ENCODE measurements at places on chromosomes 11 and 22.
A peak's percentile ranks its signal among the peaks of the same experiment; 100 is the strongest.

GRCh38 chr11:61114913-61115312, 12.6 kb downstream of the CD5 start:
- DNase-seq, result no peak

GRCh38 chr11:73889536-73889935, 12.7 kb downstream of the PAAF1 start:
- no peak for DNase-seq

DNA sequence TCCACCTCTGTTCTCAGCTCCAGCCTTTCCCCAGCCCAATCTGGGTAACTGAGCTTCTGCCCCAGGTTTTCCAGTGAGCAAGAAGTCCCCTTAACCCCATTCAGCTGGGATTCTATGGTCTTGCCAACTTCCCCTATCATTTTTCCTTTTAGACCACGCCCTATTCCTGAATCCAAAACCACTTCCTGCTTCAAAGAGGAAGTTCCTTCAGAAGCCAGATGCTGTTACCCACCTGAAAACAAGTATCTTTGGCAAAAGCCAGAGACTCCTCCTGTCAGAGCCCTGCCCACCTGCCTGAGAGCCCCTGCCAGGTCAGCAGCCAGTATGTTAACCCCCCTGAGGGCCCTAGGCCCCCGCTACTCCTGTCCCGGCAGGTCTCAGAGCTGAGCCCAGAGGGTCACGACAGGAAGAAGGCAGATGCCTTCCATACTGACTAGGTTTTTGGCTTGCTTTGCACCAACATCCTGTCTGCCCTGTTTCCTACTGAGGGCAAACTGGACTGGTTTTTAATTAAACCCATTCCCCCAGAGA, 20.3 kb upstream of the MICAL2 start:
- DNase-seq, result no peak

- DNase-seq, result no peak
Measured at GRCh38 chr11:41461057-41461681, 1.7 kb upstream of the LRRC4C start.

- DNase-seq, result no peak
Measured at GRCh38 chr11:46243796-46244109, 33.7 kb upstream of the CREB3L1 start.

GRCh38 chr11:108221911-108222573, 396 bp downstream of the NPAT start:
- DNase-seq, result no peak

- no peak for DNase-seq
Measured at GRCh38 chr11:18081551-18081950, 24.3 kb downstream of the SAAL1 start.

- no peak for DNase-seq
Measured at GRCh38 chr11:125869521-125869920, 17.9 kb upstream of the HYLS1 start.

DNA sequence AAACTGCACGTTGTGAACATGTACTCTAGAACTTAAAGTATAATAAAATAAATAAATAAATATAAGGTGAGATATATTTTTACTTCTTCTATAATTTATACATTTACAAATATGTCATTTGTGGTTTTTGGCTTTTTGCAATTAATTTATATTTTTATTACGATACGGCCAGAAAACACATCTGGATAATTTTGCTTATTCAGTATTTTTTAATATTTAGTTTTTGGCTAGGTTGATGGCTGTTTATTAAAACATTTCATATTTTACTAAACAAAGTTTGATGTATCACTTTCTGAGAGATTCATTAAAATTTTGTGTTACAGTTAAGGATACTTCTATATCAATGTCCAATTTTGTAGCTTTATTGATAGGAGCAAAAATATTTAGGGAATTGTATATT, 15.7 kb upstream of the TYR start:
- no peak for DNase-seq

DNA sequence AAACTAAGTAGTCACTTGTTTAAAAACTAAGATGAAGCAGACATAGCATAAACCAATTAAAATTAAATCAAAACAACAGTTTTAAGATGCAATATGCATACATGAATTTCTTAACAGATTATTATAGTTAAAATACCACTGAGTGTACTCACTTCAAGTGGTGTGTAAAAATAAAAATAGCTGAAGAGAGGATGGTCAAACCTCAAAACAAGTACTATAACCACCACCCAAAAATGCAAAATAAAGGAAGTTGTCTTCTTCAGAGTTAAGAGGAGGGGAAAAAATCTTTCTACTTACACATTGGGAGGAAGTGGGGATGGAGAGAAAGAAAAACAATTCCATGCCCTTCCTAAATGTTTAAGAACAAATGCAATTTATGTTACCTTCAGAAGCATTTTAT, 31.9 kb downstream of the RRAS2 start:
- no peak for DNase-seq

GRCh38 chr11:24574461-24574860, 77.6 kb downstream of the LUZP2 start:
- no peak for DNase-seq

- DNase-seq, result no peak
Measured at GRCh38 chr11:94741022-94741679, 27.0 kb upstream of the AMOTL1 start.

DNA sequence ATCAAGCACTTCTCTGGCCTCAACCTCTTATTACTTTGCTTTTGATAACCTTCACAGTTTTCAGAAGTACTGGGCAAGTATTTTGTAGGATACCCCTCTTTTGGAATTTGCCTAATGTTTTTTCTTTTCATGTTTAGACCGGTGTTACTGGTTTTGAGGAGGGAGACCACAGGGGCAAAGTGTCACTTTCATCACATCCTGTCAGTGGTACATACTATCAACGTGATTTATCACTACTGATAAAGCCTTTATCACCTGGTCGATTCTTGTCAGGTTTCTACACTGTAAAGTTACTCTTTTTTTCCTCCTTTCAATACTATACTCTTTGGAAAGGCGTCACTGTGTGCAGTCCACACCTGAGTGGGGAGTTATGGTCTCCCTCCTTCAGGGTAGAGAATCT, 26.7 kb downstream of the QSER1 start:
- DNase-seq, result no peak

DNA sequence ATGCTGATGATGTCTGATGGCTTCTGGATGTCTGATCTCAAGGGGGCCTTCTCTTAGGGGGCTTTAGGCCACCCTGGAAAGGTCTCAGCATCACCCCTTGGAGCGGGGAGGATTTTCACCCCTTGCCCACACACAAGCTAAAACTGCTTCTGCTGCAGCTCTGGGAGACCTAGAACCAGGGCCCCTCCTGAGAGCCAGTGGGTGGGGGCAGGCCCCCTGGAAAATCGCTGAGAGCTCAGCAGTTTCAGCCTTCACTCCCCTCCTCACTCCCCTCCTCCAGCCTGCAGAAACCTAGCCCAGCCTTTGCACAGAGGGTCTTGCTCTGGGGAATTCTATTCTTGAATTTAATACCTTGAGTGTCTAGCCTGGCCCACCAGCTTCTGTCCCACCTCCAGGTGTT, 17.2 kb downstream of the CD6 start:
- no peak for DNase-seq

- no peak for DNase-seq
Measured at GRCh38 chr11:104432526-104432925, 268.6 kb upstream of the PDGFD start.

DNA sequence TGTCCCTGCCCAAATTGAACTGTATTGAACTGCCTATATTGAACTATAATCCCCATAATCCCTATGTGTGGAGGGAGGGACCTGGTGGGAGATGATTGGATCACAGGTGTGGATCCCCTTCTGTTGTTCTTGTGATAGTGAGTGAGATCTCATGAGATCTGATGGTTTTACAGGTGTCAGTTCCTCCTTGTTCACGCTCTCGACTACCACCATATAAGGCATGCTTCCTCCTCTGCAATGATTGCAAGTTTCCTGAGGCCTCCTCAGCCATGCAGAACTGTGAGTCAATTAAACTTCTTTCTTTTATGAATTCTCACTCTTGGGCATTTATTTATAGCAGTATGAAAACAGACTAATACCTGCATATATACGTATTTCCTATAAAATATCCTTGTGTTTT, 206.5 kb upstream of the PDGFD start:
- no peak for DNase-seq

- no peak for DNase-seq
Measured at GRCh38 chr11:119896387-119897045, 167.5 kb upstream of the NECTIN1 start.

GRCh38 chr11:69644071-69644961, 3.4 kb downstream of the CCND1 start:
- no peak for DNase-seq

- no peak for DNase-seq
Measured at GRCh38 chr22:24433001-24433827, 5.8 kb downstream of the ADORA2A start.

DNA sequence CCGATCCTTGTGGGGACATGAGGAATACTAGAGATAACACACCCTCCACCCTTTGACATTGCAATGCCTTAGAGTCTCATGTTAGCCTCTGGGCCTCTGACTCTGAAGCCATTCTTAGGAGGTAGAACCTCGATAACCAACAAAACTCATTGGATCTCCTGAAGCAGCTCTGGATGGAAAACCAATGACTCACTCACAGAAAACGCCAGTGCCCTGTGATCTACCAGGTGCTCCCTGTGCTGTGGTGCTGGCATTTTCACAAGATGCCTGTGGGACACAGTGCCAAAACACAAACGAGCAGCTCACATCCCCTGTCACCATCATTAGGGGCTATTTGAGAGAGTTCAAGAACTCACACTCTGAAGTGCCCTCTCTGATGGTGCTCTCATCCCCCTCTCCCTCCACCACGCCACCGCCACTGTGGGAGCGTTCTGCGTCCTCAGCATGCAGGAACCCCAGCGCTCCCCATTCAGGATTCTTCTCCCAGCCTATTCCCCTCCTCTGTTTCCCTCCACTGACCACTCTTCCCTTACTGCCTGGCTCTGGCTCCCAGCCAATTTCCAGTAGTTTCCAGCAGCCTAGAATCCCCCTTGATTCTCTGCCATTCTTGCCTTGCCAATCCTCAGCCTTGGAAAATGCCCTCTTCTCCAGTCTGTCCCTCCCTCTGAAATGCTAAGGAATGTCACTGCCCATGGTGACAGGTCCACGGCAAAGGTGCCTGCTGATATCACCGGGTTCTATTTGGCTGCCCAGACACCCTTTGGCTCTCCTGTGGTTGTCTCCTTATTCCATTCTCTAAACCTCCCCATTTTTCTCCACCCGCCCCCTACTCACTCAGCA, 4.7 kb upstream of the POLD4 start:
- DNase-seq, result no peak

GRCh38 chr22:41874090-41874489, 40.8 kb downstream of the SHISA8 start:
- no peak for DNase-seq

- DNase-seq, result no peak
Measured at GRCh38 chr11:130144141-130144540, 15.4 kb upstream of the ST14 start.

GRCh38 chr11:110892741-110893285, 180.6 kb upstream of the ARHGAP20 start:
- DNase-seq, result no peak

GRCh38 chr22:47630741-47631534, 868.5 kb downstream of the TBC1D22A start:
- DNase-seq, result no peak

DNA sequence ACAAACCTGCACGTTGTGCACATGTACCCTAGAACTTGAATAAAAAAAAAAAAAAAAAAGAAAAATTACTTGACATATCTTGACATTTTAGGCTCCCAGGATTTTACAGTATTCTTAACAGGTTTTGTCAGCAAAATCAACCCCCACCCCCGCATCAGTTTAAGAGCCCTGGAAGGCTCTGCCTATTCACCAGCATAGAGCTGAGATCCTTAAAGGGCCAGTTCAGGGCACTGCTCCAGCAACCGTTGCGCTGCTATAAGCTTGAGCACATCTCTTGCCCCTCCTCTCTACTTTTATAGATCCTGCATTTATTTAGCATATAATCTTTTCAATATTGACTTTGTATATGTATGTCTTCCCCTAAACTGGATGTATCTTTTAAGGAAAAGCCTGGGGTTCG, 697 bp upstream of the PAFAH1B2 start:
- DNase-seq, result peak; percentile 50

DNA sequence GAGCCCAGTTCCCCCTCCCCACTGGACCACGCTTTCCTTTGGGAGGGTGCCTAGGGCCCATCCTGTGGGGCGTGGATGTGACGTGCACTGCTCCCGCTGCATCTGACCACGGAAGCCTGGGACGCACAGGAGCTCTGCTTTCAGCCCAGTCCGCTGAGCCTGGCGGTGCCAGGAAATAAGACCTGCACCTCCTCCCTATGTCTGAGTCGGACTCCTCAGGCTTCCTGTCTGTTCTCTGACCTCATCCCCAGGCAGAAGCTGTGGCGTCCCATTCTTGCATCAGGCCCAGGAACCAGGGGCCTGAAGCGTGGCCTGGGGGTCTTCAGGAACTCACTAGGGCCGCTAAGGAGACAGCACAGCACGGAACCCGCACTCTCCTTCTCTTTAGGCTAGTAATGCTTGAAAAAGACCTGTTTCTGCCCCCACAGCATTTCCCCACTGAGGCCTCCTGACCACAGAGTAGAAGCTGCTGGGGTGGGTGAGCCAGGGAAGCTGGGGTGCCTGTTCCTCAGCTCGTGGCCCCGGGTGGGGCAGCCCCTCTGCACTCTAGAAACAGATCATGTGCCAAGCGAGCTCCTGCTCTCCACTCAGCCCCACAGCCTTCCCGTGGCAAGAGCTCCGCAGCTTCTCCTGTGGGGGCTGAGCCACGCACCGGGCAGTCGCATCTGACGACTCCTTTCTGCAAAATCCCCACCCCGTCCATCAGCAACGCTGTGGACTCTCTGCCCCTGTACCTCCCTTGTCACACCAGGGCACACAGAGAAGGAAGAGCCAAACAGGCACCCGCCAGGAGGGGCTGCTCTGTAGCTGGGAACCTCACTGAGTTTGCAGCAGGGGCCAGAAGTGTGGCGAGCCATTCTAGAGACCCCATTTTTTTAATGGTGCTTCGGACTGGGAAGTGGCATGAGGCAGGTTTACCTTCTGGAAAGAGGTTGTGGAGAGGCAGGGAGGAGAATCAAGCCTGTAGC, 22.6 kb downstream of the MOV10L1 start:
- no peak for DNase-seq

- no peak for DNase-seq
Measured at GRCh38 chr11:118918128-118918685, 7.5 kb downstream of the BCL9L start.

DNA sequence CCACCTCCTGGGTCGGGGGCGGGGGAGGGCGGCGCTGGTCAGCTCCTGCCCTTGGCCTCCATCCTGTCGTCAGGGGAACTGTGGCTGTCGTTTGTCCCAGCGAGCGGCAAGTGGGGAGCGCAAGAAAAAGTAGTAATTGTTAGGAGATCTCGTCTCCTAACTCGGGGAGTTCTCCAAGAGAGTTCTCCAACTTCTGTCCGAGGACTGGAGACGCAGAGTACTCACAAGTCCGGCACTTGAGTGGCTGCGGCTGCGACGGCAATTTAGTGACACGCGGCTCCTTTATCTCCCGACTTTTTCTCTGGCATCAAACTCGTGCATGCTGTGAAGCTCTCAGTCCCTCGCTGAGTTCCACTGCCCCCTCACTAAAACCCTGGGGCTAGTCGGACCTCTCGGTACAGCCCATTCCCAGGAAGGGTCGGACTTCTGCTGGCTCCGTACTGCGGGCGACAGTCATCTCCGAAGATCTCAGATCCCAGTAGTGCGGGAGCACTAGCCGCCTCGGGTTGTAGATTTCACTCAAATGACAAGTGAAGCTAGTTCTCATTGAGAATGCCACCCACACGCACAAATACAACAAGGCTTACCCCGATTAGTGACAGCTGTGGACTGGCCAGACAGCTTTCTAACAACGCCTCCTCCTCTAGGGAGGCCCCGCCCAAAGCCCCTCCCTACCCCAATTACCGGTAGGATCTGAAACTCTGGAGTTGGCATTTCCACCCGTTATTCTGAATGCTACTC, at the start of gene PGR:
TSS of gene PGR (minus strand) at position 611 of the 741 bp plus-strand sequence. CDS start 743 bp downstream, outside the sequence.
- DNase-seq, result no peak

- DNase-seq, result no peak
Measured at GRCh38 chr22:43828998-43829782, 17.1 kb upstream of the EFCAB6 start.

Measured in activated CD4-positive, alpha-beta T cell treated with anti-CD3 and anti-CD28 coated beads for 4 hours (primary cell).